ENCODE measurements at places on chromosomes 16 and 17.
A peak's percentile ranks its signal among the peaks of the same experiment; 100 is the strongest.

DNA sequence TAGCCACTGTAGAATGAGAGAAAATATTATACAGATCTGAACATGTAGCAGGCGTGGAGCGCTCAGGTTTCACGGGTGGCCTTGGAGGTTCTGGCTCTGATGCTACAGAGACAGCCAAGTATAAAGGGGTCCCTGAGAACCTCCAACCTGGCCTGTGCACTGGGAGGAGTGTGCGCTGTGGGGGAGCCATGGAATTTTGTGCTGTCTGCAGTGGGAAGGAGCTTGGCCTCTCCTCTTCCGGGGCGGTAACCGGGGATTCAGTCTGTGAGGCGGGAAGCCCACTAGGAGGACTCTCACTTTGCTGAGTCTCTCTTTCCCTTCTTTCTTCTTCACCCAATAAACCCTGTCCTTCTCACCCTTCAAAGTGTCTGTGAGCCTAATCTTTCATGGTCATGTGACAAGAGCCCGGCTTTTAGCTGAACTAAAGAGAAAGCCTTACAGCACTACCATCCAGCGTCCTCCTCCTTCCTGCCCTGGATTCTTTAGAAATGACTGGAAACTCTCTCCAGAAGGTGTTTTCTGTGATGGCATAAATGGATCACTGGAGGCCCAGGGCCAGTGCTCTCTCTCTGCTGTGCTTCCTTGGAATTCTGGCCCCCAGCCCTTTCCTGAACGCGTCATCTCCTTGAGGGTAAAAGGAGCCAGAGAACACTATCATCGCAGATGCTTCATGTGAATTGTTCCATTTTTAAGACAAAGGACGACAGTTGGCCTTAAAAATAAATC, 232.1 kb upstream of the CACNG5 start:
- DNase-seq = no peak

- DNase-seq = no peak
These were observed 12.1 kb upstream of the CBX8 start for GRCh38 chr17:79808763-79809529.

DNA sequence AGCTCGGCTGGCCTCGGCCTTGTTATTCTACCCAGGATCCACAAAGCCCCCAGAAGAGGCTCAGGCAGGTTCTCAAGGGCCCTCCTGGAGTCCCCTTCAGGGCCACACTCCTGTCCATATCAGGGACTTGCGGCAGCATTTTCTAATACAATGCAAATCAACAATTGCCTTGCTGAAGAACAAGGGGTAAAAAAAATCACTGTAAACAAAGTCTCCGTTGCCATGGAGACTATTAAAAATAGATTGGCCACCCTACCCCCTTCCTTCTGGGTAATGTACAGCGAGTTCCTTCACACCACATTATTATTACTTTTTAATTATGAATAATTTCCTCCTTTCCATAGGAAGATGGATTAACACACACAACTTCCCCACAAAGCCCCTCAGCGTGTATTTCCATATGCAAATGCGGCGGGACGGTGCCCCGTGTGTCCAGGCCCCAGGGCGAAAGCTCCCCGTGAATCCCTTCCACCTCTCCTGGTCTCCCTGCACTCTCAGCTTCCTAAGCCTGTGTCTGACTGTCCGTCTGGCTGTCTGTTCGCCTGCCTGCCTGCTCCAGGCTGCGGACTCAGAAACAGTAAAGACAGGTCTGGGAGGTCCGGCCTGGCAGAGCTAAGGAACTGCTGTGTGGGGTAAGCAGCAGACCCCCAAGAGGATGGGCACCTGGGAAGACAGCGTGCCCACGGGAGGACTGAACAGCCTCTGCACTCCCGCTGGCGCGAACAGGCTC, 196.6 kb downstream of the RBFOX3 start:
- DNase-seq = no peak

- DNase-seq = no peak
These were observed 432.6 kb downstream of the UTP18 start for GRCh38 chr17:51692917-51693316.

GRCh38 chr17:1752425-1753262, 9.2 kb upstream of the SERPINF1 start:
- no peak for DNase-seq

GRCh38 chr17:78108726-78109488, 19.6 kb downstream of the TMC6 start:
- no peak for DNase-seq

GRCh38 chr17:80960037-80960796, 31.4 kb upstream of the CHMP6 start:
- DNase-seq = no peak

DNA sequence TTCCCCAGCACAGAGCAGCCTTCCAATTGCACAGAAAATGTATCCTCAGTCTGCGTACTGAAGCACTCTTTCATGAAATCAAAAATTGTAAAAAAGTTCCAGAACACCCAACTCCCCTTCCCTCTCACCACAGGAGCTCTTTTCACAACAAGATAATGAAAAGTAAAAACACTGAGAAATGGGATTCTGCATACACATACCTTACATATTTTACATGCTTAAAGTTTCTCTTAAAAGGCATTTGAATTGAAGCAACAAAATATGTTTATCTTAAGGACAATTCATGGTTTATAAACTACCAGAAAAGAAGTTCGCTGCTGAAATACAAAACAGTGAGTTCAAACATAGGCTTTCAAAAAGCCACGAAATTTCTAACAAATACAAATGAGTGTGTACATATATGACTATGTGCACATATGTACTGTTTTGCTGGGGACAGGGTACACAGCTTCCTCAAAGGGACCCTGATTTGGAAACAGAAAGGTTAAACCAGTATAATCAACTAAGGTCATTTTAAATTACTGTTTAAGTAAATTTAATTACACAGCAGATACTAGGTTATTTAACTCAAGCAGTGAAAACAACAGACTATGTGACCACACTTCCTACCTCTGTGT, 33.8 kb downstream of the COG1 start:
- no peak for DNase-seq

GRCh38 chr16:11621920-11622651, 35.4 kb upstream of the LITAF start:
- no peak for DNase-seq

- DNase-seq = no peak
These were observed 804 bp downstream of the TGFB1I1 start for GRCh38 chr16:31472709-31473203.

DNA sequence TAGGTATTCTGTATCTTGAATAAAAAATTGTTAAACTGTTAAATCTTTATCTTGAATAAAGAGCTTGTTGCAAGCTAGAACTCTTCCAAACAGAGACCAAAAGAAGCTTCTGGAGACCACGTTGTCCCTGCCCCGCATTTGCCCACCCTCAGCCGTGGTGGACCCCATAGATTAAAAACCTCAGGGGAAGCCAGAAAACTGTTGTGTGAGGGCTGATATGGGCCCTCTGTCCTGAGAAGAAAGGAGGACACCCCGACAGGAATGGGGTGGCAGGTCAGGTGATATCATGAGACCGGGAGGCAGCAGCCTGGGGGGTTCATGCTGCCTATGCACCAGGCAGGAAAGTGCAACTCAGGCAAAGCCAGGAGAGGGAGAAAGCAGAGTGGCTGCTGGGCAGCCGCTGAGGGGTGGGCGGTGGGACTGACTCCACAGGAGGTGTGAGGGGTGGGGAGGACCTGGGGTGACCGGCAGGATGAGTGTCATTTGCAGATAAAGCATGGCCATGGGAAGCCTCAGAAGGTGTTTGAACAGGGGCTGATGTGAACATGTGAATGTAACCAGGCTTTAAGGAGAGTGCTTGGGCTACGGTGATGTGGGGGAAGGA, 147.8 kb downstream of the IRF8 start:
- DNase-seq = no peak

GRCh38 chr16:20910781-20911321, 10.3 kb downstream of the LYRM1 start:
- DNase-seq = no peak

- no peak for DNase-seq
These were observed 186.5 kb upstream of the TNRC6C start for GRCh38 chr17:77771998-77772397.

DNA sequence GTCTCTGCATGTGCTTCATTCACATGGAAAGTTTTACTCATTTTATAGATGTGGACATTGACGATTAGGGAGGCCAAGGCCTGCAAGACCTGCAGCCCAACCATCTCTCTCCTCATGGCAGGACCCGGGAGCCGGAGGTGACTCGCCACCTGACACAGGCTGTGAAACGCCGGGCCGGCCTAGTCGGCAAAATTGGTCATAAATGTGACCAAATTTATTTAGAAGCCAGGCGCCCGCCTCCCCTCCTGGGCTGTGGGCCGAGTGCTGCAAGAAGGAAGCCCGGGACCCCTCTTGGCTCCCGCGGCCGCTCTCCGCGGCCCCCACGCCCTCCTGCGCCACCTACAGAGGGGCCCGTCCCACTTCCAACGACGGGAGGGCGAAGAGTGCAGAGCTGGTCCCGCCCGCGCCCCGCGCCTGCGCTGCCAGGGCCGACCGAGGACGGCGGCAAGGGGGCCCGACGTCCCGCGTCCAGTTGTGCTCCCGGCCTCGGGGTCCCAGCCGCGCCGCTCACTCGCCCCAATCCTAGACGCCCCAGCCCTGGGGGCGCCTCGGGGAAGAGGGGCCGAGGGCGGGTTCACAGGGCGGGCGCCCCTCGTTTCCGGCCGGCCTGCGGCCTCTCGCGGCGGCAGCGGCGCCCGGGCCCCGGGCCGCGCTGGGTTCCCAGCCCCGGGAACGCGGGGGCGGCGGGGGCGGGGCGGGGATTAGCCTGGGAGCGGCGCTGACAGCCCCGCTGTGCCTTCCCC, 47.5 kb downstream of the WNT3 start:
- DNase-seq = no peak

- no peak for DNase-seq
These were observed 4.3 kb upstream of the ATP1B2 start for GRCh38 chr17:7646457-7646856.

DNA sequence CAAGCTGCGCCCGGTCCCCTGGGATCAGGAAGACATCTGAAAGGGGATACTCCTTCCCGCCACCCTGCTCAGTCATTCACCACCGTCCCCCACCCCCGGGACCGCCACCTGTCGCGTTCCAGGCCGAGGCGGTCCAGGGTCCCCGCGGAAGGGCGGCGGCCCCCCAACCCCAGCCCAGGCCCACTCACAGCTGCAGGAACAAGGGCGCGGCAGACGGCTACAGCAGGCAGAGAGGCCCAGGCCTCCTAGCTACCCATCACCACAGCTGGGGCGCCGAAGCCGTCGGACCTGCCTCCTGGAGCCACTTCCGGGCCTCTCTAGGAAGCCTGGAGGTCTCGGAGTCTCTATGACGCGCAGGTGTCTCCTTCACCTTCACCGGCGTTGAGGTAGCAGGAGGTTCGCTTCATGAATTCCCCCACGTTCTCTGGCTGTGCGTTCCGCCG, at the start of gene SDR42E1:
SDR42E1 (minus strand) TSS at position 272 of the 443 bp plus-strand sequence. CDS start 10,612 bp downstream, outside the sequence.
- peak; percentile 76 for DNase-seq

GRCh38 chr16:528111-529011, 849 bp downstream of the CAPN15 start:
- DNase-seq = no peak

DNA sequence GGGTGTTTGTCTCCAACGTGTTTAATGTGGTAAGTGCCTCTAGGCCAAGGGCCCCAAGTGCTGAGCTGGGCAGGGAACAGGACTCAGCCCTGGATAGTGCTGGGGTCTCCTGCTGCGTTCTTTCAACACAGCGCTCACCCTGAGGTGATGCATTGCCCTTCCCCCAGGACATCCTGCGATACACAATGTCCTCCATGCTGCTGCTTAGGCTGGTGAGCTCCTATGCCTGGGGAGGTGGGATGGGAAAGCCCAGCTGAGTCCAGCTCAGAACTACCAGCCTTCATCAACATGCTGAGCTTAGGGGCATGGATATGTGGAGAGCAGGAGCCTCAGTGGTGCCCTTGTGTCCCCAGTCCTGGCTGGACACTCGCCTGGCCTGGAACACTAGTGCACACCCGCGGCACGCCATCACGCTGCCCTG, 563 bp downstream of the ZACN start:
- DNase-seq = no peak

- no peak for DNase-seq
These were observed 832 bp downstream of the ETV4 start for GRCh38 chr17:43545383-43545632.

DNA sequence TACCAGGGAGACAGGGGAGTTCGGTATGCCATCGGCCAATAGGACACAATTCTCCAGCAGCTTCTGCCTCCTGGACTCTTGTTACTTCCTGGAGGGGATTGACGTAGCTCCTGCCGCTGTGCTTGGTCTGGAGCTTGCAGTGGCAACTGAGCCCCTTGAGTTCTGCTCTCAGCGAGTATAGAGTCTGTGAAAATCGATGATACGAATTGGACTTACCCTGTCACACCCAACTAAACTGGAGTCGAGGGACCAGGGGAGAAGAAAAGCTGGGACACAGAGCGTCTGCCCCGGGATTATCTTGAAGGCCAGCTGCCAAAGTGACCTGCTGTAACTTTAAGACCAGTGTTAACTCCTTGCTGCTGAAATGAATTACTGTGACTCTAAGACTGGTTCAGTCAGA, 22.2 kb downstream of the SEC14L1 start:
- DNase-seq = no peak

GRCh38 chr16:66751053-66751302, 431 bp downstream of the DYNC1LI2 start:
- DNase-seq = no peak

DNA sequence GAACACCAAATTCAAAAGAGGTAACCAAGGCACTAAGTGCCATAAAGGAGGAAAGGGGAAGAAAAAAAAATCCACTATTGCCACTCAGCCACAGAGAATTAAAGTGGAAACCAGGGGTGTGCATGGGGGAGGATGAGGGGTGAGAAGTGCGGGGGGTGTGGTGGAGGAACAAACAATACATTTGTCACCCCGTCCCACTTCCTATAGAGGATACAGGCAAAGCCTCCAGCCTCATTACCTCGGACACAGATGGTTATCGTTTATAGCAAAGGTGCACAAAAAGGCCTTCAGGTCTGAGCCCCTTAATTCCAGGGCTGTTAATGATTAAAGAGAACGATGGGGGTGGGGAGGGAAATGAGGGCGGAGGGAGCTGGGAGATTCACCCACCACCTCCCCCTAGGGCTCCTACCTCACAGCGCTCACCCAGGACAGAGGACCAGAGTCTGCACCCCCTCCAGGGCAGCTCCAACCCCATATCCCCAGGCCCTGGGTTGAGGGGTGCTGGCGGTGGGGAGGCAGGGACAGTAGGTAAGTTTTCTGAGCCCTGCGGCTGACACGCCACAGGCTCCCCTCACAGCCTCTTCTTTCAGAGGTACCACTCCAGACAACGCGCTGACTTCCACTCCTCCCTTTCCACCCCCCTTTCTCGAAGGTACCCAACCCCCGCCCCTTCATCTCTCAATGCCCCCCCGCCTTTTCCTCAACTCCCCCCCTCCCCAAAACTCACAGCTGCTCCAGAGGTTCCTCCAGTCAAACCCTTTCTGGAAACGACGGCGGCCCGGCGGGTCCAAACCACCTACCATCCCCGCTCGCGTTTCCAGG, 470 bp downstream of the DCUN1D3 start:
- no peak for DNase-seq

- DNase-seq = no peak
These were observed 28.6 kb upstream of the ATP2C2 start for GRCh38 chr16:84339766-84340165.

GRCh38 chr17:16446338-16446983, 31.1 kb downstream of the TRPV2 start:
- DNase-seq = no peak

- no peak for DNase-seq
These were observed 12.1 kb upstream of the NLRP1 start for GRCh38 chr17:5596421-5596820.

- DNase-seq = no peak
These were observed 16.9 kb downstream of the CLEC16A start for GRCh38 chr16:10961231-10961630.

Data from stimulated activated naive B cell treated with anti-CD40 and anti-IgM and Interleukin-4, amounts not matched to agents 10 μg/mL and 1 μg/mL and 100 μg/mL, for 72 hours (primary cell).